ENCODE measurements at places on chromosomes 2 and 18.
A peak's percentile ranks its signal among the peaks of the same experiment; 100 is the strongest.

DNA sequence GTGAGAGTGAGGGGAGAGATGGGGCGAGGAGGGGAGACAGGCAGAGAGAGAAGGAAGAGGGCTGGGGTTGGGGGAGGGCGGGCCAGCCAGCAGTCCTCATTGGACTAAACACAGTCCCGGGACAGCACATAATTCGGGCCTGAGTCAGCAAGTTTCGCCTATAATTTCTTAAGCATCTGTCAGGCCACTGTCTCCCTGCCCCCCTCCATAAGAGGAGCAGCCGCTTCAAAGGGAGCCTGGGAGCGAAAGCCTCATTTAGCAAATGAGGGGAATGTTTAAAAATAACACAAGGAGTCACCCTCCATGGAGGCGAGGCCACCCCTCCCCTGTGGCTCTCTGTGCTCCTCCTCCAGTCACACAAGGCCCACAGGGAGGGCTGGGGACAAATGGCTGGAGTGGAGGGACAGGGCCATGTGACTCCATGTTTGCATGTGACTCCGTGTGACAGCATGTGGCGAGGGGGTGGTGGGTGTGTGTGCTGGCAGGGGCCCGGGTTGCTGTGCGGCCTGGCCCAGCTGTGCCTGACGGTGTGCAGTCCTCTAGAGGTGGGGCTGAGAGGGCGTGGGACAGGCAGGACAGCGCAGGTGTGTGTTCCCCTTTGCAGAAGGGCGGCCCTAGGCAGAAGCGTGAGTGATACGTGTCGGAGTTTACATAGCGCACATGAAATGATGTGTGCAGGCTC, 162.4 kb downstream of the CELF4 start:
- DNase-seq: peak; percentile 90

DNA sequence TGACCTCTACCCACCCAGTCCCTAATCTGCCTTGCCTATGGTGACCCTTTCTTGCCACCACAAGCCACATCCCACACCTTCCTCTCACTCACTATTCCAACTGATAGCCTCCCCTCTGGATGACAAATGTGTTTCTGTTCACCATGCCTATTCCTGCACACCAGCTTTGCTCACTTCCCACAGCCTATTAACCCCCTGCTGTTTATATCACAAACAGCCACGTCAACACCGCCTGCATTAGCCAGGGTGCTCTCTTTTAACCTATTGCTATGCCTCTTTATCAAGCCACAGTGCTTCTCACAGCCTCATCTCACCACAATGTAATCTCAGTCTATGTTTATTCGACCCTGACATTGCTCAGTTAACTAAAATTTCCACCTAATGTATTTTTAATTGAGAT, 271.8 kb downstream of the SUCLG1 start:
- no peak for DNase-seq

DNA sequence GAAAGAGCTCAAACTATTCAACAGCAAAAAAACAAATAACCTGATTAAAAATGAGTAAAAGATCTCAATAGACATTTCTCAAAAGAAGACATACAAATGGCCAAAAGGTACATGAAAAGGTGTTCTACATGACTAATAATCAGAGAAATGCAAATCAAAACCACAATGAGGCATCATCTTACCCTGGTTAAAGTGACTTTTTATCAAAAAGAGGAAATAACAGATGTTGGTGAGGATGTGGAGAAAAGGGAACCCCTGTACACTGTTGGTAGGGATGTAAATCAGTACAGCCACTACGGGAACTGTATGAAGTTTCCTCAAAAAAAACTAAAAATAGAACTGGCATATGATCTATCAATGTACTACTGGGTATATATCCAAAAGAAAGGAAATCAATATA, 39.8 kb upstream of the TMEM163 start:
- peak; percentile 35 for DNase-seq

GRCh38 chr2:201006704-201007103, 43.2 kb upstream of the ORC2 start:
- DNase-seq: no peak

DNA sequence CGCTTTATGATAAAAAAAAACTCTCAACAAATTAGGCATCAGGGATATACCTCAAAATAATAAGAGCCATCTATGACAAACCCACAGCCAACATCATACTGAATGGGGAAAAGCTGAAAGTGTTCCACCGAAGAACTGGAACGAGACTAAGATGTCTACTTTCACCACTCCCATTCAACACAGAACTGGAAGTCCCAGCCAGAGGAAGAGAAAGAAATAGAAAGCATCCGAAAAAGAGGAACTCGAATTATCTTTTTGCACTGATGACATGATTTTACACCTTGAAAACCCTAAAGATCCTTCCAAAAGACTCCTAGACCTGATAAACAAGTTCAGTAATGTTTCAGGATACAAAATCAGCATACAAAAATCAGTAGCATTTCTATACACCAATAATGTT, 121.6 kb downstream of the ZRANB3 start:
- no peak for DNase-seq

- no peak for DNase-seq
Measured at GRCh38 chr2:175576270-175576669, 394.8 kb upstream of the ATP5MC3 start.

DNA sequence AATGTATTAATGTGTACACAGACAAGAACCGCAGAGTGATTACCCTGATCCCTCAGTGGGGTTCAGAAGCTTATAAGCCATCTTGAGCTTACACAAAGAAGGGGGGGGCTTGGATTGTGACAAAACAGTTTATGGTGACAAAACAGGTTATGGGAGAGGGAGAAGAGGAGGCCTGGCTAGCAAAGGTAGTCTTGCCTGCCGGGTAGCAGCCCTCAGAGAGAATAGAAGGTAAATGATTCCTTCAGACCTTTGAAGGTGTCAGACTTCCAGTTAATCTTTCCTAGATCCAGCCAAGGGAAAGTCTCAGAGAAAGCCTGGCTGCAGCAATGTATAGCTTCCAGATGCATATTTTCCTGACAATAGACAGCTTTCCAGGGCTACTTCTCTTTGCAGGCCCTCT, 44.6 kb upstream of the RAPH1 start:
- DNase-seq: no peak

DNA sequence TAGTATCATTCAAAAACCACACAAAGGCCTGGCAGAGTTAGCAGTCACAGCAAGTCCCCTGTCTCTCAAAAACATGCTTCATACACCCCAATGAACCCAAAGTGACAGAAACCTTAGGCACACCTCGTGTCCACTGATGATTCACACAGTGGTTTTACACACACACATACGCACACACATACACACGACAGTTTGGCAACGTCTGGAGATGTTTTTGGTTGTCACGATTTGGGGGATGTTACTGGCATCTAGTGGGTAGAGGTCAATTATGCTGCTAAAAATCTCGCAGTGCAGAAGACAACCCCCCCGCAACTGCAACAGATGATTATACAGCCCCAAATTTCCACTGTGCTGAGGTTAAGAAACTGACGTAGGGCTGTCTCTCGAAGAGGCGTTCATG, 72.9 kb upstream of the PARD3B start:
- DNase-seq: no peak

DNA sequence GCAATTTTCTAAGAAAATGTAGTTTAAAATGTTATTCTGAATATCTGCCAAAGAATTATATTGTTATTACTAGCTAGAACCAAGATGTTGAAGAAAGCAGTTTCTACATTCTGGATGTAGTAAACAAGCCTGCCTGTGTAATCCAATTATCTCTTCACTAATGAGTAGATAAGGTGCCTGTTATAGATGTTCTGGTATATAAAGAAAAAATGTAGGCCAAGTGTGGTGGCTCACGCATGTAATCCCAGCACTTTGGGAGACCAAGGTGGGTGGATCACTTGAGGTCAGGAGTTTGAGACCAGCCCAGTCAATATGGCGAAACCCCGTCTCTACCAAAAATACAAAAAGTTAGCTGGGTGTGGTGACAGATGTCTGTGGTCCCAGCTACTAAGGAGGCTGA, 28.9 kb downstream of the CD302 start:
- no peak for DNase-seq

GRCh38 chr2:98868548-98869271, 67.3 kb downstream of the CRACDL start:
- DNase-seq: no peak

DNA sequence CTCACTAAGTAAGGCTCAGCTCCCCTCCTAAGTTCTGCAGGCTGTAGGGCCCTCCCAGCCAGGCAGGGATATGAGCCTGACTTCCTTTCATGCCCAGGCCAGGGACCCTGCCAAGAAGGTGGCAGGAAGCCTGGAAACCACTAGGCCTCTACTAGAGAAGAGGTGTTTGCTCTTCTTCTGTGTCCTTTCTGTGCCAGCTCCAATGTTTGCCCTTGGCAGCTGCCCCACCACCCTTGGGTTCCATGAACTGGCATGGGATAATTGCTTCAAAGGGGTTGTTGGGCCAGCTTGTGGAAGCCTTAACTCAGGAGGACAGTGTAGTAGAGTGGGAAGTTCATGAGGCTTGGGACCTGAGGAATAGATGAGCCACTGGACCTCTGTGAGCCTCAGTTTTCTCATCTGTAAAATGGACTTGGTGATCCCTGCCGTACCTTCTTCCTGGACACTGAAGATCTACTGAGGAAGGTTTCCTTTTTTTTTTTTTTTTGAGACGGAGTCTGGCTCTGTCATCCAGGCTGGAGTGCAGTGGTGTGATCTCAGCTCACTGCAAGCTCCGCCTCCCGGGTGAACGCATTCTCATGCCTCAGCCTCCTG, 3.9 kb downstream of the SLC35F6 start:
- no peak for DNase-seq

GRCh38 chr18:35969676-35970075, 2.8 kb upstream of the RMP24 start:
- DNase-seq: no peak

- DNase-seq: no peak
Measured at GRCh38 chr18:58714259-58714658, 43.0 kb downstream of the MALT1 start.

- no peak for DNase-seq
Measured at GRCh38 chr2:135676031-135676430, 65.6 kb upstream of the UBXN4 start.

GRCh38 chr18:50472941-50473340, 86.9 kb upstream of the MAPK4 start:
- no peak for DNase-seq

GRCh38 chr2:207465894-207466293, 63.9 kb upstream of the CREB1 start:
- no peak for DNase-seq

DNA sequence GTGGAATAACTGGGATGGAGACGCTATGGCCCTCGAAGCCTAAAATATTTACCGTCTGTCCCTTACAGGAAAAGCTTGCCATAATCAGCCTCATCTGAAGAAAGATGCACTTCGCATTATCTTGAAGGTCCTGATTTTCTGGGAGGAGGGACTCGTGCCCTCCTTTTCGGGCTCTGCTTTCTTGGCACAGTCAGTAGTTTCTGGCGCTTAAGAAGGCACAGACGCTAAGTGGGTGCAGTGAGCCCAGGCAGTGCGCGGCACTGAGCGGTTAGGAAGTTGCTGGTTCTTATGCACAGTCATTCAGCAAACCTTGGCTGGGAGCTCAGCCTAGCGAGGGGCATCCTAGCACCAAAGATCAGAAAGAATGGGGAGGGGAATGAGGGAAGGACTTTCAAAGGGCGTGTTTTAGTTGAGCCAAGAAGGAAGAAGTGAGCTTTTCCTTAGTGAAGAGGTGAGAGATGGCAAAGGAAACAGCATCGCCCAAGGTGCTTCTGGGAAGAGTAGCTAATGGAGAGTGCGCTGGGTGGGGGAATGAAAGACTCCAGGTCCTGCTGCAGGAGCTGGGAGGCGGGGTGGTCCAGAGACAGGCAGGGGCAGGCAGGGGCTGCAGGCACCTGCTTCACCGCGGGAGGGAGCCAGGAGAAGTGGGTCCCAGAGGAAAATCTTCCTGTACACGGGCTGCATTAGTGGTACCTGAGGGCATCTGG, 64.1 kb downstream of the ZCCHC2 start:
- no peak for DNase-seq

DNA sequence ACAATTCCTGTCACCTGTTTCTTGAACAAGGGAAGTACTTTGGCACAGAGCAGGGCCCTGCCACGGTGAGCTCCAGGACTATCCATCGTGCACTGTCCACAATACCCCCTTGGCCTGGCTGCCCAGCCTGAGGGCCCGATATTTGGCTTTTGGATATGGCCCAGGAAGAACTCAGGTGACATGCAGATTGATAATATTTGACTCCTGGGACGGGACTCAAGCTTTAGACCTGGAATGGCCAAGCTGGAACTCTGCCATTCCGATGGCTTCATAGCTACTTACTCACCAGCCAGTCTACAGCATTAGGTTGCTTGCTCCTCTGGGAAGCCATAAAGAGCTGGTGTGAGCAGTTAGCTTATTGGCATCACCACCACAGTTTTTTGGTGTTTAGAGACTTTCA, 26.6 kb downstream of the EML6 start:
- DNase-seq: no peak

DNA sequence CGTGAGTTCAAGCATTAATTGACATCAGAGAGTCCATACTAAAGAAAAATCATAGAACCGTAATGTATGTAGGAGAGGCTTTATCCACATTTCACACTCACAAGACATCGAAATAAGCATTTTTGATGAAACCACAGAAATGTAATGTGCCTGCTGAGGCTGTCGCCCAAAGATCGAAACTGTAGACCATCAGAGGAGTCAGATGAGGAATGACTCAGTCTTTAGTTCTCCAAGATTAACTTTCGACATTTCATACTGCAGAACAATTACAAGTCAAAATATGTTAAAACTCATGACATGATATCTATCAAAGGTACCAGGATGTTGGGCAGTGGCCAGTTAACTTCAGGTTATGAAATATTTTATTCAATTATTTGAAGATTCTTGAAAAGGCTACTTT, 79.6 kb downstream of the RAB31 start:
- no peak for DNase-seq

GRCh38 chr2:18603854-18604530, 14.6 kb upstream of the NT5C1B start:
- peak; percentile 36 for DNase-seq

DNA sequence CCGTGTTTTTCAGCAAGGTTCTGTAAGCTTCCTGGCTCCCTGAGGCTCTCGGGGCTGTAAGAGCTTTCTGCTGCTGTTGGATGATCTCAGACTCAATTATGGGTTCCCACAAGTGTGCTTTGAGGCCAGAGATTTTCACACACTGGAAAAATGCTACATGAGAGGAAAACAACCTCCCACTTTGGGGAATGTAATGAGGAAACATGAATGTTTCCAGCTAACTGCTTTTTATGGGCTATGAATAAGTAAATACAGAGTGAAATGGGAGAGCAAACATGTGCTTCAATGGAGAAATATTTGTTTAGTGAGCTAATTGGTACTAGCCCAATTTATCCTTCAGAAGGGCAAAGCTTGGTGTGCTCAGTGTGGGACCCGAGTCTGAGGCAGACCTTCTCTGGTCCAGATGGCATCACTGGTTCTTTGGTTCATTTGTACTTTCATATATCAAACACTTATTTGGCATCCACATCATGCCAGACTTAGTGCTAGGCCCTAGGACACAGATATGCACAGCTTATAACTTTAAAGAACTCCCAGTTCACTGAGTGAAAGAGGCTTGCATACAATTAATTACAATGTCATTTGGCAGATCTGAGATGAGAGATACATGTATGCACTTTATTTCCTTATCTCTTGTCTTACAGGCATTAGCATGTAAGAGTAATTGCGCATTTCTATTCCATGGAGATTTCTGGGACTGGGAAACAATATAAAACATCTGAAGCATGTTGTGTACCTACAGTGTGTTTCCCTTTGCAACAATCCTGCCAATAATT, 248.8 kb downstream of the RDH14 start:
- peak; percentile 75 for DNase-seq

- DNase-seq: no peak
Measured at GRCh38 chr2:218065239-218066006, 3.6 kb upstream of the RUFY4 start.
